Thymus (tissue), 14 donors: ENCODE measurements at places on chromosomes 3 and 15. TPM values are rescaled to one million over a fixed set of nuclear protein-coding genes. Genes with fewer than 3 reads are reported as not detected.

- no peak for DNase-seq
These were observed 357.5 kb downstream of the CHST2 start for GRCh38 chr3:143476965-143477640.

GRCh38 chr3:50340147-50340447, 539 bp downstream of the RASSF1 start:
- no peak for DNase-seq

- DNase-seq: no peak
These were observed 20.2 kb upstream of the ZNF710 start for GRCh38 chr15:89980896-89981295.

GRCh38 chr3:66856533-66856932, 141.6 kb upstream of the KBTBD8 start:
- no peak for DNase-seq

- DNase-seq: no peak
These were observed 37.8 kb upstream of the MED12L start for GRCh38 chr3:151047636-151048035.

GRCh38 chr3:187696021-187696420, 6.3 kb downstream of the RTP2 start:
- DNase-seq: no peak

GRCh38 chr15:37372064-37372463, 271.7 kb upstream of the MEIS2 start:
- no peak for DNase-seq

Gene GPR156
- 0.42 TPM for total RNA-seq

Gene TSEN2
- total RNA-seq: 14.8 TPM

Gene DPPA2
- 0.14 TPM for total RNA-seq

Gene MAGI1
- 5.1 TPM for total RNA-seq
